ENCODE measurements at places on chromosomes 12 and 14.

- no peak for DNase-seq
Measured at GRCh38 chr12:120721866-120722265, 3.8 kb upstream of the ACADS start.

- DNase-seq: peak; percentile 72
Measured at GRCh38 chr12:56634242-56634836, 4.2 kb upstream of the BAZ2A start.

- DNase-seq: no peak
Measured at GRCh38 chr12:25681580-25681979, 128.5 kb upstream of the LMNTD1 start.

GRCh38 chr12:30701056-30701455, 5.4 kb upstream of the IPO8 start:
- DNase-seq: peak; percentile 64

- DNase-seq: no peak
Measured at GRCh38 chr12:105738051-105738450, 400.7 kb downstream of the NUAK1 start.

DNA sequence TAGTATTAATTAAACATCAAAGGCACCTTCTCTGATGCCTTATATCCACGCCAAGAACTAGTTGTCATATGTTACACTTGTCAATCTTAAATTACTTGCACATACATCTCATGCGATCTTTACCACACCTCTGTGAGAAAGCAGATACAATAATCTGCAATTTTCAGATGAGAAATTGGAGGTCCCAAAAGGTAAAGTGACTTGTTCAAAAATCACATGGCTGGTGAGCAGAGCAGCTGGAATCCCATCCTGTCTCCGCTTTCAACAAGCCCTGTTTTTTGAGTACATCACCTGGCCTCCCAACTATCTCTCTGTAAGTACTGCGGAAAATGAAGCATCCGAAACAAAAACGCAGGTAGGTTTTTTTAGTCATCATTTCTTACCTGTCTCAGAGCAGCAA, 203.4 kb upstream of the FOXN3 start:
- DNase-seq: peak; percentile 67

GRCh38 chr14:29486132-29486531, 441.5 kb downstream of the PRKD1 start:
- no peak for DNase-seq

DNA sequence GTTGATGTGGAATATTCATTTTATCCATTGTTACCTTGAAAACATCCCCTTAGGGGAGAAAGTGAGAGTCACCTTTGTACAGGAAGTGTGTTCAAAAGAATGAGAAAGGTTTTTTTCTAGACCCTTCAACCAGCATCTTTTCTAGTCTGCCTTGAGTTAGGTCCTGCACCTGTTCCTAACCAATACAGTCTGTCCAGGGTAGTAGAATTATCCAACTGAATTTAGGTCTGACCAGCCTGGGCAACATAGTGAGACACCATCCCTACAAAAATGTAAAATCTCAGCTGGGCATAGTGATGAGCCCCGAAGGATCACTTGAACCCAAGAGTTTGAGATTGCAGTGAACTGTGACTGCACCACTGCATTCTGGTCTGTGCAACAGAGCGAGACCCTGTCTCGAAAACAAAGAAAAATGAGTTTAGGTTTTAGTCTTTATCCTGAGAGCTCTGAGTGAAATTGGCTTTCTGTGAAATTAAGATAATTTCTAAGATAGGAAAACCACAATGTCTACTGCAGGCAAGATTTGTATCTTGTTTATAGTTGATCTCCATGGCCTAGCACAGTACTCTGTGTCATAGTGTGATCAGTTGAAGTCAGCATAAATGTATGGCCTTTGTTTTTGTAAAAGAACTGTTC, 25.2 kb downstream of the ARHGAP5 start:
- no peak for DNase-seq

Measured in NCI-H2171 treated with DMSO at 0.1 percent for 48 hours (cell line).